Activated CD8-positive, alpha-beta memory T cell treated with anti-CD3 and anti-CD28 coated beads, Interleukin-2, amount 10 ng/mL, durations not matched to agents 7 days and 5 days (primary cell): ENCODE measurements at places on chromosomes 1 and 21. TPM values are rescaled to one million over a fixed set of nuclear protein-coding genes. Genes with fewer than 3 reads are reported as not detected.

Gene ADCY10
- total RNA-seq, result 0.32 TPM

Gene P3R3URF
- not detected for total RNA-seq

Gene PROK1
- total RNA-seq, result not detected

Gene CELA2B
- not detected for total RNA-seq

Gene LCE1C
- not detected for total RNA-seq

GRCh38 chr1:53378932-53379661, 51.2 kb upstream of the LRP8 start:
- H3K27me3 ChIP-seq, result peaks cover 19% of the 10 kb centered on the region
- no peaks in the 10 kb centered on the region for H3K4me1 ChIP-seq
- no peak for DNase-seq
- no peak overlapping the region for H3K4me3 ChIP-seq
- H3K27ac ChIP-seq, result no peak overlapping the region

- H3K27ac ChIP-seq, result no peak overlapping the region
- H3K36me3 ChIP-seq, result no peaks in the 10 kb centered on the region
- no peak overlapping the region for H3K4me3 ChIP-seq
- no peaks in the 10 kb centered on the region for H3K4me1 ChIP-seq
Measured at GRCh38 chr21:27622631-27623030, 655.7 kb upstream of the ADAMTS5 start.

- no peak overlapping the region for H3K27ac ChIP-seq
- no peak overlapping the region for H3K4me3 ChIP-seq
- DNase-seq, result no peak
Measured at GRCh38 chr1:183807549-183808168, 2.7 kb downstream of the RGL1 start.

DNA sequence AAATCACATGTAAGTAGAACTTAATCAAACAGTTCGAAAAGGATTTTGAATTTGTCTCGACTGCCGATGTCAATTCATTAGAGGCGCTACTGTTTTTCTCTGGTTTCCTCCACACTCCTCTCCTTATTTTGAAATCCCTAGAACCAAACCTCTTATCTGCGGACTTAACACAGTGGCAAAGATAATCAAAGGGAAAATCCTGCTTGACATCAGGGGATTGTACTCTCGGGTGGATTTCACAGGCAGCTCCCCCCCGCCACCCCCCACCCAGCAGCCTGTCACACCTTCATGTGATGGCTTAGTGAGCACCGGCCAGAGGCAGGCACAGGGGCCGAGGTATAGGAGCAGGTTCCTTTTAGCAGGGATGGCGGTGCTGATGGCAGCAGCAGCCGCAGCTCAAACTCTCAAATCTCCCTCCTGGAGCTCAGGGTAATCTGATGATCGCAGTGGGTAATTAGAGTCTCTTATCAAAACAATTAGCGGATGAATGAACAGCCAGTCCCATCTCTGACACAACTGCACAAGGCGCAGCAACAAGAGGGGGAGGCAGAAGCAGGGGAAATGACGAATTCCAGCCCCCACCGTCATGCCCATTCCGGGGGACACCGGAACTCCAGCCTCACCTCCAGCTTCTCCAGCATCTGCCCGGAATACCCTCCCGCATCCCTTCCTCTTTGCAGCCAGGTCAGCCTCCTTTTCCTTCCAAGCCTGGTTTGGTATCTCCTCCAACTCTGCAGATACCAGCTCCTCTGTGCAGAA, 80.3 kb downstream of the SSBP3 start:
- H3K36me3 ChIP-seq, result no peaks in the 10 kb centered on the region
- no peak for DNase-seq
- no peak overlapping the region for H3K4me3 ChIP-seq

GRCh38 chr1:181179279-181179986, 90.9 kb downstream of the IER5 start:
- no peak overlapping the region for H3K27ac ChIP-seq
- DNase-seq, result peak; percentile 22
- H3K36me3 ChIP-seq, result no peaks in the 10 kb centered on the region
- no peak overlapping the region for H3K4me3 ChIP-seq

DNA sequence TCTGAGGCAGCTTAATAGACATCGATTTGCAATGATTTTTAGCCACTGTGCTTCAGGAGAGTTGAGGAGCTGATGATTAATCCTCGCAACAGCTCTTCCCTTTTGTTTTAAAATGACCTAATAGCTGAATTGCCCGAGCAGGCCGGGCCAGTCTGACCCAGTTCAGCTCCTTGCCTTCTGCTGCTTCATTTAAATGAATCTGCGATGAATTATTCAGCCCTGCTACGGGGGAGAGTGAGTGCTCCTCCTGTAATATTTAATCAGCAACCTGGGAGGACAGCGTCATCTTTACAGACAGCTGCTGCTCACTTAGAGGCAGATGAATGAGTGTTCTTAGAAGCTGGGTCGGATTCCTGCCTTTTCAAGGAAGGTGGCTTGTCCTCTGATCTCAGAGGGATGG, 325.1 kb downstream of the CAMTA1 start:
- H3K36me3 ChIP-seq, result no peaks in the 10 kb centered on the region
- H3K4me3 ChIP-seq, result no peak overlapping the region
- no peaks in the 10 kb centered on the region for H3K4me1 ChIP-seq
- DNase-seq, result no peak
- no peak overlapping the region for H3K27ac ChIP-seq

DNA sequence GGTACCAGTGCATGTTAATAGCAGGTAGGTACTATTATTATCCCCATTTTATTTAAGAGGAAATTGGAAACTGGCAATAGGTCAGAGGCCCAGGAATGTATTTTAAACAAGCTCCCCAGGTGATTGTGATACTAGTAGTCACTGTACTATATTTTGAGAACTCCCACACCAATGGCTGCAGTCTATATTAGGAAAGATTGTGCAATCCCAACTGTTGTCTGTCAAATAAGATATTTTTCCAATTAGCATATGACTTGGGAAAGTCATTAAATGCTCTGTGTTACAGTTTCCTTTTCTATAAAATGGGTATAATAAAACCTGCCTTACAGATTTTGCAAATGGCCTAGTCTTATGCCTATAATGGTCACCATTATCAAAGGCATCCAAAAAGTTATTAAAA, 94.2 kb upstream of the DMRTA2 start:
- no peak for DNase-seq
- no peak overlapping the region for H3K27ac ChIP-seq
- no peak overlapping the region for H3K4me3 ChIP-seq
- H3K36me3 ChIP-seq, result peaks cover 25% of the 10 kb centered on the region

DNA sequence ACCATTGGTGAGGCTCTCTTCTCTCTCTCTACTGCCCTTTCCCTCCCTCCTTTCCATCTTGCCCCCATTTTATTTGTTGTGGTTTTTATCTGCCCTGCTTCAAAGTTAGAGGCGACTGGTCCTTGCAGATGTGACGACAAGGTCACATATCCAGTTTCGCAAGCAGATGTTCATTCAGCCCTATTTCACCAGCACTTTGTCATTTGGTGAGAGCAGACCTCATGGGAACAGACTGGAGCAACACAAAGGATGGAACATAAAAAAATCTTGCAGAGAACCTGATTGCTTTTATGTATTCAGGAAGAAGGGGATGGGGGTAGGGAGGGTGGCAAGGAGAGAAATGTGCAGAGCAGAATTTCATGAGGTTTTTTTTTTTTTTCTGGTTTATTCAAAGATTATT, 84.3 kb downstream of the ELAVL4 start:
- no peak overlapping the region for H3K4me3 ChIP-seq
- H3K4me1 ChIP-seq, result no peaks in the 10 kb centered on the region
- no peaks in the 10 kb centered on the region for H3K27me3 ChIP-seq
- no peak overlapping the region for H3K27ac ChIP-seq

DNA sequence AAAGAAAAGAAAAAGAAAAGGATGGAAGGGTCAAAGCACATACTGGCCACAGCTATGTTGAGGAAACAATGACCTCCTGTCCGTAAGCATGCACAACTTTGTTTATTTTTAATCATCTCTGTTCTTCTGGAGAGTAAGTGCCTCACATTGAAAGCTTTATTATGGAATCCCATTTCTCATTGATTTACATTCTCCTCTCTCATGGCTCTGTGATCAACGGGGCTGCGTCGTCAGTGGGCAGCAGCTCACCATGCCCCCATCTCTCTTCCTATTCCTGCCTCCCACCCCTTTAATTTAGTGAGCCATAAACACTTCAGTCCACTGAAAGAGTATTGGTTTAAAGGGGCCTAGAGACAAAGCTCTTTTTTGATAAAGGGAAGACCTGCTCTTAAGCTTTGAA, 98.9 kb downstream of the KAZN start:
- DNase-seq, result no peak
- H3K4me3 ChIP-seq, result no peak overlapping the region
- no peaks in the 10 kb centered on the region for H3K4me1 ChIP-seq
- no peak overlapping the region for H3K27ac ChIP-seq

DNA sequence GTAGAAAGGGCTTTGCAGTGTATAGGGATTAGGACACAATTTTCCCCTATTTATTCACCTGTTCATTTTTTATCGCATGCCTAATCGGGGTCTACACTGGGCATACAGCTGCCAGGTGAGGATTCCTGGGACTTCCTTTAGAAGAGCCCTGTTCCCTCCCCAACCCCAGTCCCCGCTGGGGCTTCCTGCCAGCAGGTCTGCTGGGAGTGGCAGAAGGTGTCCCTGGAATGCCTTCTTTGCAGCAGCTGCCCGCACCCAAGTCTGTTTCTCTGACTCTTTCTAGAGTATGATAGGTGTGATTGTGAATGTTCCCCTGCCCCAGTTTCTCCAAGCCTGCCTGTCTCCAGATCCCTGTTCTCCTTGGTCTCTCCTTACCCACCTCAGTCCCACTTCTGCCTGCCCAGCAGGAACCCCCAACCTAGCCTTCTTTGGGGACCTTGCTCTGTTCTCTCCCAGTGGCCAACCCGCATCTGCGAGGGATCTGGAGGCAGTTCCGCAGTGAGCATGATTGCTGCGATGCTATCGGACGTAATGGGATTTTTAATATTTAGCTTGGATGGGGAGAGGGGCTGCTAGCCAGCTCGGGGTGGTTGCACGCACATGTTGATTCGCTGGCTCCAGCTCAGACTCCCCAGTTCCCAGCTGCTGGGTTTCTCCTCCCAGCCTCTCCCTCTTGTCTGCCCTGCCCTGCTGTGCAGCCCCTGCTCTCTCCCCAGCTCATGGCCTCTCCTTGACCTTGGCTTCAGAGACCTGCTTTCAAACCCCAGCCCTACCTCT, 79.8 kb downstream of the EPHB2 start:
- no peaks in the 10 kb centered on the region for H3K4me1 ChIP-seq
- DNase-seq, result no peak
- H3K4me3 ChIP-seq, result no peak overlapping the region

GRCh38 chr1:160206036-160206389, 829 bp downstream of the PEA15 start:
- DNase-seq, result peak; percentile 68
- peak overlapping the region; percentile 60 for H3K27ac ChIP-seq
- peaks cover 5% of the 10 kb centered on the region for H3K36me3 ChIP-seq

DNA sequence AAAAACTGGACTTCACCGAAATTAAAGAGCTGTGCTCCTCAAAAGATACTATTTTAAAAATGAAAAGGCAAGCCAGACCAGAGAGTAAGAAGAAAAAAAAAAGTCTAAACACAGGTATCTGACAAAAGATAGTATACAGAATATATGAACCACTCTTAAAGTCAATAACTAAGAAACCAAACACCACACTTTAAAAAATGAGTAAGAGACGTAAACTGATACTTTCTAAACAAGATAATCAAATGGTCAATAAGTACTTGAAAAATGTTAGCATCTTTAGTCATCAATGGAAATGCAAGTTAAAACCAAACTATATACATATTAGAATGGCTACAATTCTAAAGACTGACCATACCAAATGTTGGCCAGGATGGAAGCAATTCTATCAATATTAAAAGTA, 77.6 kb downstream of the EVI5 start:
- H3K4me3 ChIP-seq, result no peak overlapping the region
- H3K36me3 ChIP-seq, result no peaks in the 10 kb centered on the region
- peaks cover 48% of the 10 kb centered on the region for H3K27me3 ChIP-seq
- H3K4me1 ChIP-seq, result no peaks in the 10 kb centered on the region

DNA sequence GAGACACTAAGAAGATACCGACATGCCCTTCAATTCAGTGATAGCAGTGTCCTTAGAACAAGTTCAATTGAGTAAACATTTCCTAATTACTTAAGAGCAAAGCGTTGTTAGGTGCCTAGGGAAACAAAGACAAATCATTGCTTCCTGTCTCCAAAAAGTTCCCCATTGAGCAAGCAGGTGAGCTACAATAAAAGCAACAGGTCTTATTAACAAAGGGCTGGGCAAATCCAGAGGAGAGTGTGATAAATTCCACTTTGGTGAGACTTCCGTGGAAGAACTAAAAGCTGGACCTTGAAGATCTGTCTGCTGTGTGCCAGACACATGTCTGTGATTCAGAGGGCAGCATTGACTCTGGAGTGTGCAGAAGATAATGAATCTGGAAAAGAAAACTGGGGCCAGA, 1.9 kb upstream of the TUT4 start:
- H3K4me1 ChIP-seq, result peaks cover 8% of the 10 kb centered on the region
- no peaks in the 10 kb centered on the region for H3K27me3 ChIP-seq
- H3K36me3 ChIP-seq, result peaks cover 3% of the 10 kb centered on the region
- H3K27ac ChIP-seq, result peak overlapping the region; percentile 53
- H3K4me3 ChIP-seq, result peak overlapping the region; percentile 25

DNA sequence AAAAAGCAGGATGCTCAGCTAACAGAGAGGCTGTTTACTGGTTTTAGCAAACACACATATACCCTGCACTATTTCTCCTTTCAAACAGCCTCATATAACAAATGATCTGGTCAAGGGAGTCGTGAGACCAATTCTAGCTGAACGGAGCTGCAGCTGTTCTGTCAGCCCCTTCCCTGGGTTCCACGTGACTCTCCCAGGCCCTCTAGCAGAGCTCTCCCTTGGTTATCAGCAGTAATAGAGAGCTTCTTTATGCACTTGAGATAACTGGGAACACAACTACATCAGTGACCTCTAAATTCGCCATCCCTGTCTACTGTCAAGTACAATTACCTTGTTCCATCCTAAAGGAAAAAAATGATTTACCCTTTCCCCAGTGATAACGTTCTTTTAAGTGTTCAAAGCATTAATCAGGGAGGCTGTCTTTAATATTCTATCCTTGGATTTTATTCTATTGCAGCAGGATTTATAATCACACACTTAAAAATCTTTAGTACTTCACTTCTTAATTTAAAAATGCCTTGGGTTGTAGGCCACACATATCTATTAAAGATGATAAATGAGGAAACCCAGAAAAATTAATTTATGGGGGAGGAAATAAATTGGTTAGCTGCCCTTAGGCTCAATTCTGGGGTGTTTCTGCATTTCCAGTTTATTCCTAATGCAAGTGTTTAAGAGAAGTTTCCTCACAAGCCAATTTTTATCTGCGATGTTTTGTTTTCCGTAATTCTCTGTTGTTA, 28.2 kb downstream of the PTGER3 start:
- DNase-seq, result no peak
- no peaks in the 10 kb centered on the region for H3K36me3 ChIP-seq
- no peak overlapping the region for H3K4me3 ChIP-seq
- no peaks in the 10 kb centered on the region for H3K4me1 ChIP-seq
- no peaks in the 10 kb centered on the region for H3K27me3 ChIP-seq
